Left renal cortex interstitium (tissue), 4 donors: ENCODE measurements at places on chromosomes 5 and 9.

DNA sequence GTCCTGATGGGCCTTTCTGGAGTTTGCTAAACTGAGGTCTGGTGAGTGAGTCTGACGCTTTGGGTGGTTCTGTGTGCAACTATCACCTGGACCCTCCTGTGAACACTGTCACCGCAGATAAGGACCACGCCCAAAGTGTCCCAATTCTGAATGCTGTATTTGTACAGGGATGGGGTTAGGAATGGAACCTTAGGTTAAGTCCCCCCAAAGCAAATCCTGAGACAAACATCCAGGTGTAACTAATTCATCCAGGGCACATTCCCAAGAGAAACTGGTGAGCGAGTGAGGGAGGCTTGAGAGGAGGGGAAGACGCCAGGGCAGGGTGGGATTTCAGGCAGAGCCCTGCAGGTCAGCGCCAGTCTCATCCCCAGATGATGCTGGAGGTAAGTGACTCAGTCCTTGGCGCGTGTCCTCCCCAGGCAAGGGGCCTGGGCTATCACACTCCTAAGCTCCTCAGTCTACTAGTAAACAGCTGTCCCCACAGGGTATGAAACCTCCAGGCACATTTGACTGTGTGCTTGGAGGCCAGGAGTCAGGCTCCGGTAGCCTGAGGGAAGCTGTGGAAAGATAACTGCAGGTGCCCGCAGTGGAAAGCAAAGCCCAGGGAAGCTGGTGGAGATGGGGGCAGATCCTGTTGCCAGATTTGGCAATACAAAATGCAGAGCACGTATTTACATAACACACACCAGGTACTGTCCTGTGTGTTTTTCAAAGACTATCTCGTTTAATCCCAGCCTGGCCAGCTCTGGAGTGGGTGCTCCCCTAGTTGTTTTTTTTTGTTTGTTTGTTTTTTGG is 66.7 kb downstream of the IL6ST start:
- DNase-seq = no peak

DNA sequence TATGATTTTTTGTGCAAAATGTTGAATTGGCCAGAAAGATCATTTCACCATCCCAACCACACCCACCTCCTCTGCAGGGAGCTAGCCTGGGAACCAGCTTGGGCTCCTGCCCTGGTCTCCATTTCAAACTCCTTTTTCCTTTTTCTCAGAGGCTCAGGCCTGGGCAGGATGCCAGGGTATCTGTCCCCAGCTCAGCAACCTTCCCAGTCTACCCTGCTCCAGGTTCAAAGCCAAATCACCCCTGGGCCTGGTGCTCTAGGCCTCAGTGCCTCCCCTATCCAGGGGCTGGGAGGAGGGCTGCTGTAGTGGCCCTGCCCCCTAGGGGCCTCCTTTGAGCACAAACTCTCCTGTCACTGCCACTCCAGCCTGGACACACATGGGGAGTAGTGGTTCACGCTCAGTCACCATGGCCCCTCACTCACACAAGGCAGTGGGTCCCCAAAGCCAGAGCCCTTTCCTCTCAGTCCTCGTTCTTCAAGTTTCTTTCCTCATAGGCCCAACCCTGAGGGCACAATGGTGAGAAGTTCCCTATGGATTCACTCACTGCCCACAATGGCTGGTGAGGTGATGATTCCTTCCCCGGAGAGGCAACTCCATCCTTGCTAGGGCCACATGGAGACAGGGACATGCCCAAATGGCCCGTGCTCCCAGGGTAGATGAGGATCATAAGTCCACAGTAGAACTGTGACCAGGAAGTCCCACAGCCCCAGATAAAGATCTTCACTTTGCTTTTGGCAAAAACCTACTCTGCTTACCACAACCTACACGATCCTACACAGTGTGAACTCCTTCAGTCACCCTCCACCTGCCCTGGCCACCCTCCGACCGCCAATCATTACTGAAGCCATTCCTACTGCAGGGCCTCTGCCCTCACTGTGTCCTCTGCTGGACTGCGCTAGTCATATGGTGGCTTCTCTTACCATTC is 1.6 kb upstream of the ST6GALNAC4 start:
- no peak for DNase-seq

- DNase-seq = no peak
Observed at GRCh38 chr5:143826951-143827444, 15.0 kb downstream of the HMHB1 start.

DNA sequence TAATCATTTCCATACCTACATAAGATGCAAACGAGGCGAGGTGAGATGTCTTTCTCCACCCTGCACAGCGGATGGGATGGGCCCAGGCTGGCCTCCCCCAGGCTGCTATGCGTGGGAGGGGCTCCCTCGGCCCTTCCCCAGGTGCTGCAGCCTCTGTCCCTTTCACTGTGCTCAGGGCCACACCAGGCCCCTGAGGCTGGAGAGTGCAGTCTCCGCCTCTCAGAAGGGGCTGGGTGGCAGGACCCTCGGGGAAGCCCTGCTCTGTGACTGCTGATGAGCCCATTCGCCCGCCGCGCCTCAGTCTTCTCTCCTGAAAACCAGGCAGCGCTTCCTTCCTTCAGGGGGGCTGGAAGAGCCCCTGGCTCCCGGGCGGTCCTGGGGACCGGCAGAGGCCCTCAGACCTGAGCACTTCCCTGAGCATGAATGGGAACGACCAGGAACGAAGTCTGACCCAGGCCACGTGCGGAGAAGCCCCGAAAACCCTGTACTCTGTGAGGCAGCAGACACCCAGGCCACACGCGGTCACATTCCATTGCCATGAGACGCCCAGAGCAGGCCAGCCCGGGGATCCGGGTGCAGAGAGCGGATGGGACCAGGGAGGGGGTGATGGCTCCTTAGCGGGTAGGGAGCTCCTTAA is 21.9 kb upstream of the NOTCH1 start:
- no peak for DNase-seq

DNA sequence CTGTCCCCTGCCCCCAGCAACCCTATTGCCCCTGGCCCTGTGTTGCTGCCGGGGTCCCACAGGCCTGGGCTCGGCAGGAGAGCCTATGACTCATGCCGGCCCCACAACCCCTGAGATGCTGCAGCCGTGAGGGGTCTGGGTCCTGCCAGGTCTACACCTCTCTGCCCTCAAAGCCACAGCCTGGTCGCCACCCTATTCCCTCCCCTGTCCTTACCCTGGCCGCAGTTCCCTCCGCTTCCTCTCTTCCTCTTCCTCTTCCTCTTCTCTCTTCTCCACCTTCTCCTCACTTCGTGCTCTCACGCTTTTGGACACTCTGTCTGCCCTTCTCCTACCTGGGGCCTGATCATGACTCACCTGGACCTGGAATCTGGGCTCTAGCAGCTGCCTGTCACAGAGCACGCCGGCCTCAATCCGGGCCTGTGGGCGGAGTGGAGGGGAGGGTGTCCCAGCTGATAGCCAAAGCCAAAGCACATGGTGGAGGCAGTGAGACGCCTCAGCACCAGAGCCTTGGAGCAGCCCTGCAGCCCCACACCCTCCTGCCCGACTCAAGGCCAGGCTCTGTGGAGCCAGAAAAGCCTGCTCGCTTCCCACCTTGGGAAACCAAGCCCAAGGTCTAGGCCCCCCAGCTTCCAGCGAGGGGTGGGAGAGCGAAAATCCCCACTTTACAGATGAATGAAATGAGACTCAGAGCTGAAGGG is 26.8 kb upstream of the CSF1R start:
- no peak for DNase-seq

DNA sequence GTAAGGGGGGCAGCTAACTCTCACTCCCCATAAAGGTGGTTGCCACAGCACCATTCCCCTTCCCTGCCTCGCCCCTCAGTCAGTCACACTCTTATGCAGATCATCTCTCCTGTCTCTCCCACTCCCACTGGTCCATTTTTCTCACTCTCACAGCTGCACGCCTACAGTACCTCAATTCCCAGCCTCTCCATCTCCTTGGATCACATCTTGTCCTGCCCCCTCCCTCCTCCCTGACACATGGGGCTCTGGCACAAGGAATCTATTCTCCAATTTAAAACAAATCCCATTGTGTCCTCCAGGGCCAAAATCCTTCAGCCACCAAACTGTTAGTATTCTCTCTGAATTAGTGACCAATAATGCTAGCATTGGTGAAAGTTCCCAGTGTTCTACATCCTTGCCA is 114.4 kb downstream of the AUH start:
- no peak for DNase-seq

- no peak for DNase-seq
Observed at GRCh38 chr9:96327694-96328352, 25.8 kb upstream of the HSD17B3 start.

GRCh38 chr9:68428481-68428880 is 72.1 kb downstream of the PGM5 start:
- no peak for DNase-seq

- DNase-seq = peak; percentile 37
Observed at GRCh38 chr5:72451741-72452505, 55.3 kb downstream of the ZNF366 start.

DNA sequence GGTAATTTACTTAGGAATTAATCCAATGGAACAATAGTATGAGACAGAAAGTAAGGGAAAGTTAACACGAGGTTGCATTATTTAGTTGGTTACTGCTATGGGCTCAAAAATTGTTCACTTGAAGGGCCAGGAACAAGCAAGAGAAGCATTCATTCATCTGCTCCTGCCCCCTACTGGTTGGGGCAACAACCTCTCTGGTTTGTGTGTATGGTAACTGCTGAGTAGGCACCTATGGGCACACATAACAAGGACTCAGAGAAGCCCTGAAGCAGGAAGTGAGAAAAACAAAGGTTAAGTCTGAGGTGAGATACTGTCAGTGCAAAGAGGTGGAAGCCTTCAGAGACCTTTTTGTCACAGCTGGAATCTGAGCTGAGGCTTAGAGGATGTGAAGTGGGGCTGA is 34.4 kb upstream of the RANBP6 start:
- DNase-seq = no peak

DNA sequence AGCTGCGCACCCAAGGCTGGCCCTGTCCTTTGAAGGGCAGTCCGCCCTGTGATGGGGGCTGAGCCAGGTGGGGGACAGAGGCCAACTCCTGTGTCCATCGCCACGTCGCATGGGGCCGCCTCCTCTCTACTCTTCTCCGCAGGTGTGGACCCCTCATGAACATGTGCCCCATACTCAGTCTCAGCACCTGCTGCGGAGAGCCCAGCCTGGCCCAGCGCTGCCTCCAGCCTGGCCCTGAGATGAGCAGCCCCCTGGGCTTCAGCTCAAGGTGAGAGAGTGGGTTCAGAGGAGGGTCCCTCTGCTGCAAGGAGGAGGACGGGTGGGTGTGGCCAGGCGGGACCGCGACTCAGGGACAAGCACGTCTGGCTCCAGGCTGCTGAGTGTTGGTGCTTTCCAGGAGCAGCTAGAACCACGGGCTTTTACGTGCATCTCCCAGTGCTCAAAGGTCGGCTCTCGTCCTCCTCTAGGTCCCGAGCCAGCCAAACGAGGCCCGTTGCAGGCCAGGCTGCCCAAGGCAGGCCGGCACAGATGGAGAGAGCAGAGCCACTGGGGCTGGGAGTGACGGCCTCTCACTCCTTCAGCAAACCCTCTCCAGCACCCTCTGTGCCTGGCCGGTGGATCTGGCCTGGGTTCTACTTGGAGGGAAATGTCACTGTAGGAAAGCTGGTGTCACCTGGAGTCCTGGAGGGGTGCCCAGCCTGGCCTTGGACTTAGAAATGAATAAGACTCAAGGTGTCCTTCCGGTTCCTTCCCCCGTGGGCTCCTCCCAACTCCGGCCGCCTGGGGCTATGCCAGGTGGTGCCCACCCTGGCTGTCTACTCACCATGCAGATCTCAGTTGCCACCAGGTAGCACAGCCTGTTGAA is 48.9 kb upstream of the RNF130 start:
- DNase-seq = no peak

DNA sequence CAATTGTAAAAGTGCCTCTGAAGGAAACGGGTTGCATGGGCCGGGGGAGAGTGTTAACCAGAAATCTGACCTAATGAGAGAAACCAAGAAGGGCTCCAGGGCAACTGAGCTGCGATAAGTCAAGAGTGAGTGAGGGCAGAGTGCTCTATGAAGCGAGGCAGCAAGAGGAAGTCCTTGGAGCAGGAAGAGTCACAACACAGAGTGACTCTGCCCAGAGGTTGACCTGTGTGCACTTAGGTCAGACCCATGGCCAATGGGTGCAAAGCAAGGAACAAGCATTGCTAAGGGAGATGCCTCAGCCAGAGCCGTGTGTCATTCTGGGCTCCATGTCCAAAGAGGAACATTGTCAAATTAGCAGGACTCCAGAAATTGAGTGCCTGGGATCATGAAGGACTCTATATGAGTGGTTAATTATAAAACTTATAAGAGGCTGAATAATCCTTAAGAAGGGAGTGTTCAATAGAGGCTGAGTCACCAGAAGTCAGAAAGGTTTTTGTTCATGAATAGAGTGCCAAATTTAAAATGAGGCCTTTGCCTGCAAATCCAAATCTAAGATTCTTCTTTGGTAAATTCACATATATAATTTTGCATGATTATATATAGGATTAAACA is 438.5 kb downstream of the MED10 start:
- no peak for DNase-seq

- DNase-seq = no peak
Observed at GRCh38 chr9:94534901-94535300, 20.0 kb upstream of the PCAT7 start.

DNA sequence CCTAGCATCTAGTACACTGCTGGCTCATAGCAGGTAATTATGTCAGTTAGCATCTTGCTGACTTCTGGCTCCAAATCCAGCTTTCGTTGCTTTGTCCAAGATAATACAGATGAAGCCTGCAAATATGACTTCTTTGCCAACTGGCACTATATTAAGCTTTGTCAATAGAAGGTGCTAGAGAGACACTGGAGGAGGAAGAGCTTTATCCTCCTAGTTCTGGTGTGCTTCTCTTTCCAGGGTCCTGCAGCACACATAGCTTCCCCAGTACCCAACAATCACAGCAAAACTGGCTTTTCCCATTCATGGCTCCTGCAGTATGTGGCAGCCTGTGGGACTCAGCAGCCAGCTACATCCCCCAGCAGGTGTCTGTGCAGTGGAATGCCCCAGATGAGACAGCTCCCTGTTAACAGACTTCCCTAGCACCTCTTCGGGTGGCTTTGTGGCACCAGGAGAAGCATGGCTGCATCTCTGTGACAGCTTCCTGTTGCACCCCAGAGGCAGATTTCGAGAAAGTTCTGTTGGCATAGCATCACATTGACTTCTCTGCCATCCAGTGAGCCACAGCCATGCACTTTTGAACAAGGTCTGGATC is 147.8 kb downstream of the OXCT1 start:
- DNase-seq = no peak
